Bronchial epithelial cell (primary cell): ENCODE measurements at places on chromosomes 2 and 18.

- DNase-seq = peak; percentile 60
These were observed 408.1 kb downstream of the THSD7B start for GRCh38 chr2:137173463-137173862.

DNA sequence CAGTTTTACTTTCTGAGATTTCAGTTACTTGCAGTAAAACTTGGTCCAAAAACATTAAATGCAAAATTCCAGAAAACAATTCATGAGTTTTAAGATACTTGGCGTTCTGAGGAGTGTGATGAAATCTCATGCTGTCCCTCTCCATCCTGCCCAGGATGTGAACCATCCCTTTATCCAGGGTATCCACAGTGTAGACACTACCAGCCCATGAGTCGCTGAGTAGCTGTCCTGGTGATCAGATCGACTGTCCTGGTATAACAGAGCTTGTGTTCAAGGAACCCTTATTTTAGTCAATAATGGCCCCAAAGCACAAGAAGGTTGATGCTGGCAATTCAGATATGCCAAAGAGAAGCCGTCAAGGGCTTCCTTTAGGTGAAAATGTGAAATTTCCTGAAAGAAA is 3.2 kb downstream of the SP100 start:
- DNase-seq = no peak

GRCh38 chr18:4734903-4735302 is 279.8 kb upstream of the DLGAP1 start:
- DNase-seq = no peak

DNA sequence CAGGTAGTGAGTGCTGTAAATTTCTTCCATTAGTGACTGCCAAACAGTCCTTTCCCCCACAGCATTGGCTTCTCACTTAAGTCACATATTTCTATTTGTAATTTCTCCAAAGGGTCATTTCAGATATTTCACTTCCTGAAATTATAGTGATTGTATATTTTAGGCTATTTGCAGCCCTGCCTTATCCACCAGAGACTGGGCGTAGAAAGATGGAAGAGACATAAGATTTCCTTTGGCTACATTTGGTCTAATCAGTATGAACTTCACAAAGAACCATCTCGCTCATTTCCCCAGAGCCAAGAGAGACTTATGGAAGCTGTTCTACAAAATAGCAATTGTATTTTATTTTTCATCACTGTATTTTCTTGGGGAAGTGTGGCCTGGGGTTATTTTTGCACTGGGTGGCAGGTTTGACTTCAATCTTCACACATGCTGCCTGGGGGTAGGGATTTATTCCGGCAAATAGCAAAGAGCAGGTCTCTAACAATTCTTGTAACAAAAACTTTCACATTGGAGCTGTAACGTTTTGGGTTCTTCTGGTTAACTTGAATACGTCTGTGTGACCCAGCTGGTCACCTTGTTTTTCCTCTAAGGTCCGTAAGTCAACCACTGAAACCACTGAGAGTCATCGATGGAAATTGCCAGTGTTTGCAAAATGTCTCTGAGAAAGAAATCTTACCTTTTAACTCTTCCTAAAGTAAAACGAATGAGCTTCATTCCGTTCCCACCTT is 170.6 kb upstream of the SERPINE2 start:
- no peak for DNase-seq

- DNase-seq = peak; percentile 39
These were observed 107.4 kb downstream of the CPO start for GRCh38 chr2:207046724-207047123.

GRCh38 chr18:8231316-8231715 is 377.9 kb upstream of the RAB12 start:
- DNase-seq = no peak

- no peak for DNase-seq
These were observed 5.8 kb upstream of the MARCHF7 start for GRCh38 chr2:159706385-159706980.

DNA sequence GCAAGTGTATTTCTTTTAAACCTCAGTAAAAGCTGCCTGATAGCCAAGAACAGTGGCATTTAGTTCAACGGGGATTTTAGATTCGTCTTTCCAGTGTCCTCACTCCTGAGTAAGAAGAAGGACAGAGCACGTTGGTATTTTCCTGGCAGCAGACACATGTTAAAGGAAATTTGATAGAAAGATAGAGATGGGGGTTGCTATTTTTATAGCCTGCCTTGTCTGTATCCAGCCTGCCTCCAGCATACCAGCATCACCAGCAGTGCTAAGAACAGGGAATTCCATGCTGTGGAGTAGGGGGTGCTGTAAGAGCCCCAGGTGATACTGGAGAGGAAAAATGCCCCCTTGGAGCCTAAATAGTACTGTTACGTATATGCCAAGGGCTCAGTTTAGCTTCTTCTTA is 1.1 kb upstream of the SMYD1 start:
- DNase-seq = no peak

DNA sequence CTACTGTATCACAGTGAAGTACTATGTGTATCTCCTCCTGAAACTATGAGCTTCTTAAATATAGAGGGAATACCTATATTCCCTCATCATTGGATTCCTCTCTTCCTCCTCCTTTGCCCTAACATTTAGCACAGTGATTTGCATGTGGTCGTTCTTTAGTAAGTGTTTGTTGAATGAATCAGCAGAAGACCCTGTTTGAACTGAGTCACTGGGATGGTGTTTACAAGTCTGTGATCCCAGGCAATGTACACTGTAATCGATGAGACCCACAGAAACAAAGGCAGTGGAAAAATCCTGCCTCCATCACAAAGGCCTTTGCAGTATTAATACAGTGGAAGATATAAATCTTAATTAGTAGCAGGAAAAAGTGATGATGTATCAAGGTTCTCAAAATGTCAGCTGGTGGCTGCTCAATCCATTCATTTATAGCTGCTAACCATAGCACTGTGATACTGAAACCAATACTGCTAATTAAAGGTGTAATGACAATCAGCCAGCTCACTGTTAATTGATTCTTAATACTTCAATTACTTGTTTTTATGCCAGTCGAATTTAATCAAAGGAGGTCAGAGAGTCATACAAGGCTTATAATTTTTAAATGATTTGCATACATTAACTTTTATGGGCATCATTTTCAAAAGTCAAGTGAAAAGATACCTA is 20.8 kb upstream of the MYO3B start:
- DNase-seq = peak; percentile 92

- peak; percentile 74 for DNase-seq
These were observed 3.9 kb upstream of the ERMN start for GRCh38 chr2:157329524-157329923.
